Activated CD4-positive, alpha-beta memory T cell treated with anti-CD3 and anti-CD28 coated beads for 36 hours (primary cell): ENCODE measurements at places on chromosomes 6 and 20. TPM values are rescaled to one million over a fixed set of nuclear protein-coding genes. Genes with fewer than 3 reads are reported as not detected.

- no peak overlapping the region for H3K27ac ChIP-seq
- peaks cover 31% of the 10 kb centered on the region for H3K36me3 ChIP-seq
- H3K4me3 ChIP-seq, result no peak overlapping the region
- H3K4me1 ChIP-seq, result peaks cover 77% of the 10 kb centered on the region
These were observed 10.7 kb downstream of the NEDD9 start for GRCh38 chr6:11221623-11222384.

GRCh38 chr6:24356310-24356973 lies 1.4 kb downstream of the DCDC2 start:
- no peak overlapping the region for H3K4me3 ChIP-seq
- H3K4me1 ChIP-seq, result peaks cover 25% of the 10 kb centered on the region
- DNase-seq, result no peak
- peaks cover 3% of the 10 kb centered on the region for H3K27me3 ChIP-seq
- no peaks in the 10 kb centered on the region for H3K36me3 ChIP-seq

DNA sequence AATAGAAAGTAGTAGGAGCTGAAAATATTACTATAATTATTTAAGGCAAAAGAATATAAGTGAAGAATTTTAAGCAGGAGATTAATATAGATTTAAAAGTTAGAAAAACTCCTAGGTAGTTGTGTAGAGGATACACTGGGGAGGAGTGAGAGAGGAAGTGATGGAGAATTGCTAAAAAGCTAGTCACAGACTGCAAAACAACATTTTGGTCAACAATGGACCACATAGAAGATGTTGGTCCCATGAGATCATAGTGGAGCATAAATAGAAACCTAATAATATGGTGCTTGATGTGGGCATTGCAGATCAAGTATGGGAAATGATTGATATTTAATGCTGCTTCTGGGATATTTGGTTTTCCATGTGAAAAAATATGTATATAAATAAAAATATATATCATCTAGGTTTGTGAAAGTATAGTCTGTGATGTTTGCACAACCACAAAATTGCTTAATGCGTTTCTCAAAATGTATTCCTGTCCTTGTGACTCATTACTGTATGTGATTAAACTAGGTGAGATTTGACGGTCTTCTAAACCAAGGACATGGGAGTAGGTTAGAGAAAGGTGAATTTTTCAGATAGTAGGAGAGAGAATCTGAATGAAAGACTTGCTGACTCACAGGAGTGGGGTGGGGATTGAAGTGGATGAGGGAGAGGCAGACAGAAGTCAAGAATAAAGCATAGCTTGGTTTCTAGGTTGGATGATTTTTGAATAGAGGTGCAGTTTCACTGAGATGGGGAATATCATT lies 174.0 kb downstream of the BCKDHB start:
- no peak overlapping the region for H3K4me3 ChIP-seq
- no peak overlapping the region for H3K27ac ChIP-seq
- peak; percentile 9 for DNase-seq
- H3K36me3 ChIP-seq, result no peaks in the 10 kb centered on the region

- H3K4me3 ChIP-seq, result no peak overlapping the region
- peaks cover 2% of the 10 kb centered on the region for H3K4me1 ChIP-seq
- H3K36me3 ChIP-seq, result peaks cover 25% of the 10 kb centered on the region
These were observed 125.7 kb downstream of the ZMYND8 start for GRCh38 chr20:47230811-47231256.

HDGFL1 gene
- total RNA-seq, result not detected
